Transverse colon (tissue), 4 donors: ENCODE measurements at places on chromosomes 4 and X. TPM values are rescaled to one million over a fixed set of nuclear protein-coding genes. Genes with fewer than 3 reads are reported as not detected.
A peak's percentile ranks its signal among the peaks of the same experiment; 100 is the strongest.

DNA sequence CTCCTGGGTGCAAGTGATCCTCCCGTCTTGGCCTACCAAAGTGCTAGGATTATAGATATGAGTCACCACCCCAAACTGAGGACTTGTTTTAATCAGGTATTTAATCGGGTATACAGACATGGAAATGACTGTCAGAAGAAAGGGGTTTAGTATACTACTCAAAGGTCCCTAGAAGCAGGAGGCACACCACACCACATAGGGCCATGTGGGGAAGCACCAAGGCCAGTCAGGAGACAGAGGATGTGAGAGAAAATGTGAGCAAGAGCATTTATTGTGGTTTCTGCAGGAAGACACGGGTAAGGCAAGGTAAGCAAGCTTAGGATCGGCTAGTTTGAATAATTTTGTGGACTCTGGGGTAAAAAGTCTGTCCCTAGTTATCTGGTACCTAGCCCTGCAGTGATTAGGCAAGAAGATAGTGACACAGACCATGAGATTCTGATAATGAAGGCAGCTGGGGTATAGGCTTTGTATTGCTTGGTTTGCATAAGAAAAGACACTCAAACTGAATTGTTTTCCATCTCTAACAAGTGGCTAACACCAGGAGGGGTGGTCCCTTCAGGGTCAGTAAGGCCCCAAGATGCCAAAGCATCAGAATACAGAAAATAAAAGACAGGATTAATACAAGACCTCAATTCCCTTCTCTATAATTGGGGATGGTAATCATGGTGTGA, 408.8 kb upstream of the F9 start:
- H3K4me1 ChIP-seq: no peaks in the 10 kb centered on the region
- H3K27ac ChIP-seq: no peak overlapping the region
- H3K27me3 ChIP-seq: no peaks in the 10 kb centered on the region
- no peaks in the 10 kb centered on the region for H3K36me3 ChIP-seq

SUPT20HL1 gene
- 0.14 TPM for total RNA-seq

DNA sequence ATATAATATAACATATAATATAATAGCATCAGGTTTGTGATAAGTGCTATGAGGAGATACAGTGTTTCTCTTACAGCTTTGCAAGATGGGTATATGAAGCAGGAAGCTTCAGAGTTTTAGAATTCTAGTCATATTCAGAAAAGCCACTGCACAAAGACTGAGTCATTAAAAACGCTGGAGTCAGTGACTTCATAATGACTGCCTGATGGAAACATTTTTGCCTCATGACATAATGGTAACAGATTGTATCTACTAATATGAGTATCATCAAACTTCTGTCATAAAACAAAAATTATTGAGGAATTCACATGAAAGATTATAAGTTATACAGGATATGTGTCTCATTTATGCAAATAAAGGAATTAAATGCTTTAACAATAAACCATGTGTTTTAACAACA, 46.8 kb downstream of the EPHA5 start:
- H3K27me3 ChIP-seq: no peaks in the 10 kb centered on the region
- no peaks in the 10 kb centered on the region for H3K36me3 ChIP-seq
- no peak overlapping the region for H3K27ac ChIP-seq
- H3K4me1 ChIP-seq: no peaks in the 10 kb centered on the region
- no peak overlapping the region for H3K4me3 ChIP-seq
- no peak for DNase-seq

- H3K27ac ChIP-seq: no peak overlapping the region
- H3K4me1 ChIP-seq: no peaks in the 10 kb centered on the region
- DNase-seq: no peak
- H3K4me3 ChIP-seq: no peak overlapping the region
Measured at GRCh38 chrX:40260146-40260747, 162.5 kb upstream of the BCOR start.

POLN gene
- total RNA-seq: 0.95 TPM

GLRA3 gene
- not detected for total RNA-seq

- H3K27ac ChIP-seq: no peak overlapping the region
- no peaks in the 10 kb centered on the region for H3K27me3 ChIP-seq
- no peaks in the 10 kb centered on the region for H3K36me3 ChIP-seq
- H3K4me3 ChIP-seq: no peak overlapping the region
- peaks cover 2% of the 10 kb centered on the region for H3K4me1 ChIP-seq
Measured at GRCh38 chr4:147340111-147340510, 140.8 kb upstream of the EDNRA start.

GRCh38 chr4:97911236-97911906, 231.9 kb downstream of the STPG2 start:
- no peak for DNase-seq
- H3K27me3 ChIP-seq: no peaks in the 10 kb centered on the region
- H3K4me1 ChIP-seq: no peaks in the 10 kb centered on the region
- H3K27ac ChIP-seq: no peak overlapping the region
- no peaks in the 10 kb centered on the region for H3K36me3 ChIP-seq

DNA sequence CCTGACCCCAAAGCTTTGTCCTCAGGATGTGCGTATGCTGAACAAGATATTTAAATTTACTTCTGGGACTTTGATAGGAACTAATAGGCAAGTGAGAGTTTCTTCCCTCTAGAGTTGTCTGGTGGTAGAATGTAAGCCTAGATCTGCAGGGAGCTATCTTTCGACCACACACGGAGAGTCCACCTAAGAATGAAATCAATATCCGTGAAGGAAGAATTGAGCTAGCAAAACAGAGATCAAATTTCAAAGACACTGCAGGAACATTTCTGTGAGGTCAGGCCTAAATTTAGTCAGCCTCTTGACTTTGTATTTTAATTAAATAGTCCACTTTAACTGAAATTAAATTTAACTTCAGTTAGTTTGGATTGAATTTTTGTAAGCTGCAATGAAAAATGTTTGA, 871.3 kb downstream of the RAB28 start:
- H3K4me1 ChIP-seq: no peaks in the 10 kb centered on the region
- H3K4me3 ChIP-seq: no peak overlapping the region
- no peak overlapping the region for H3K27ac ChIP-seq
- DNase-seq: no peak

DNA sequence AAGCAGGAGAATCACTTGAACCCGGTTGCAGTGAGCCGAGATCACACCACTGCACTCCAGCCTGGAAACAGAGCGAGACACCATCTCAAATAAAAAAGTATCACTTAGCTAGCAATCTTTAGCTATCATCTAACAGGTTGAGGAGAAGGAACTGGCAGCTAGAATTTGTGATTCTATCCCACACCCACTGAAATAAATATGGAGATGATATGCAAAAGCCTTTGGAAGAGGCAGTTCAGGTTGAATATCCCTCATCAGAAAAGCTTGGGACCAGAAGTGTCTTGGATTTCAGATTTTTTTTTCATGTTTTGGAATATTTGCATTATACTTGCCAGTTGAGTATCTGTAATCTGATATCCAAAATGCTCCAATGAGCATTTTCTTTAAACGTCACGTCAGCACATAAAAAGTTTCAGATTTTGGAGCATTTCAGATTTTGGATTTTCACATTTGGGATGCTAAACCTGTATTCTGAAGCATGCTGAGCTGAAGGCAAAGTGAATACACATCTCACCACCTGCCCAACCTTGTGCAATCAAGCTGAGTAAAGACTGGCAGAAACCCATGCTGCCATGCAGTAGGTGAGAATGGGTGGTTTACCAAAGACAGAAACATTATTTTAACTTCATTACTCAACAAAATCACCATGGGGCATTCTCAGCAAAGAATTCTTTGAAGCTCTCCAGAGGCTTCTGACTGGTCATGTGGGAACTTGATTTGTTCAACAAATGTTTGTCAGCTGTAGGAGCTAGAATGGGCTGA, 159.3 kb downstream of the SH3KBP1 start:
- no peak overlapping the region for H3K27ac ChIP-seq
- H3K27me3 ChIP-seq: no peaks in the 10 kb centered on the region
- H3K36me3 ChIP-seq: no peaks in the 10 kb centered on the region
- no peak overlapping the region for H3K4me3 ChIP-seq
- DNase-seq: no peak

TRIML2 gene
- not detected for total RNA-seq

MCTS1 gene
- 3.4 TPM for total RNA-seq

GRCh38 chr4:67680581-67681222, 20.3 kb downstream of the UBA6 start:
- no peak overlapping the region for H3K27ac ChIP-seq
- no peaks in the 10 kb centered on the region for H3K27me3 ChIP-seq
- peaks cover 34% of the 10 kb centered on the region for H3K36me3 ChIP-seq

GRCh38 chr4:24210332-24210902, 320.6 kb upstream of the PPARGC1A start:
- H3K4me3 ChIP-seq: no peak overlapping the region

MSANTD1 gene
- total RNA-seq: 0.80 TPM

DNA sequence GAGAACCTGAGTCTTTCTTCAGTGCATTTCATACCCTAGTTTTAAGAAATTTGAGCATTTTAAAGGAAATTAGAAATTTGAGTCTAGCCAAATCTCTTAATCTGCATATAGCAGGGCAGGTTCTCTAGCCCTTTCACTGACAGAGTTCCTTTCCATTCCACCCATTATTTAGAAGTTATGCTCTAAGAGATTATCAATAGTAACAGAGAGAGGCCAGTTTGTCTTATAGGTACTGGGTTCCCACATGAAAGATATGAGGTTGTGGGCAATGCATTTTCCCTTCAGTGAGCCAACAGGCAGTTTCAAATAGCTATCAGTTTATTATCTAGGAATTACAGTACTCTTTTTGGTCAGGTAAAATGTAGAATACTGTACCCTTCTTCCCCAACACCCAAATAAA, 7.3 kb upstream of the GALNT7 start:
- no peak for DNase-seq
- H3K27ac ChIP-seq: no peak overlapping the region
- H3K4me3 ChIP-seq: no peak overlapping the region
- H3K27me3 ChIP-seq: no peaks in the 10 kb centered on the region
- no peaks in the 10 kb centered on the region for H3K4me1 ChIP-seq
- H3K36me3 ChIP-seq: no peaks in the 10 kb centered on the region

GRCh38 chrX:74179071-74179470, 124.9 kb upstream of the ZCCHC13 start:
- peak overlapping the region; percentile 24 for H3K27ac ChIP-seq
- H3K36me3 ChIP-seq: no peaks in the 10 kb centered on the region
- no peak overlapping the region for H3K4me3 ChIP-seq

DNA sequence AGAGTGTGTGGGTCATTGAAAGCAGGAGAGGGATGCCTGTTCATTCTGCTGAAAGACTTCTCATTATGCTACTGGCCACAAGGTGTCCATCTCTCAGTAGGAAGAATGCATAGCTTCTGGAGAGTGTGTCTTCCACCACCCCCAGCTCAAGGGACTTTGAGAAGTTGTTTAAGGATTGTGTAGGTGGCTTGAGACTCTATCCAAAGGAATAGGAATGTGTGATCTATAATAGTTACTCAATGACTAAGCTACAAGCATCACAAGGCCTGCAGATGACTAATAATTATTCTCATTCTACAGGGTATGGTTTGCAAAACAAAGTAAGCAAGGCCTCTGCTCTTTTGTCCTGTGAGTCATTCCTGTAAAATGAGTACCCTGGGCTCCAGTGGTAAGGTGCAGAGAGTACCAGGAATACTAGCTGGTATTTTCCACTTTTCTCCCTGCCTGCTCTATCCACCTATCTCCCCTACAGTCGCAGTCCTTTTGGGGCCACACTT, 279.8 kb upstream of the BOD1L1 start:
- H3K4me3 ChIP-seq: no peak overlapping the region
- no peak overlapping the region for H3K27ac ChIP-seq
- no peaks in the 10 kb centered on the region for H3K27me3 ChIP-seq

DNA sequence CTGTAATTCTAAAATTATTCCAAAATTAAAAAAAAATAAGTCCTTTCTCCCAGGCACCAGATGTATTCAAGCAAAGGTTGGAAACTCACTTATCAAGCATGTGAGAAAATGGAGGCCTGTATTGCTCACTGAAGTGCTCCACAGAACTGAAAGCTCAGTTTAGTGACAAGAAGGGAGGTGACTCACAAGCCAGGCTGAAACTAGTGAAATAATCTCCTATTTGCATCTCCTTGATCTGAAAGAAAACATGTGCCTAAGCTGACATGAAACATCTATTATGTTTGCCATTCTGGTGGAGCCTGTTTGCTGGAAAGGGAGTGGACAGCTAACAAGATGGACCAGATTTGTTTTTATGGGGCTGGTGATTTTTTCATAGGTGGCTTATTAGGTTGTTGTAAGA, 54.0 kb upstream of the AMELX start:
- no peak overlapping the region for H3K27ac ChIP-seq
- H3K36me3 ChIP-seq: no peaks in the 10 kb centered on the region
- no peak overlapping the region for H3K4me3 ChIP-seq

NSUN7 gene
- 11.0 TPM for total RNA-seq

DNA sequence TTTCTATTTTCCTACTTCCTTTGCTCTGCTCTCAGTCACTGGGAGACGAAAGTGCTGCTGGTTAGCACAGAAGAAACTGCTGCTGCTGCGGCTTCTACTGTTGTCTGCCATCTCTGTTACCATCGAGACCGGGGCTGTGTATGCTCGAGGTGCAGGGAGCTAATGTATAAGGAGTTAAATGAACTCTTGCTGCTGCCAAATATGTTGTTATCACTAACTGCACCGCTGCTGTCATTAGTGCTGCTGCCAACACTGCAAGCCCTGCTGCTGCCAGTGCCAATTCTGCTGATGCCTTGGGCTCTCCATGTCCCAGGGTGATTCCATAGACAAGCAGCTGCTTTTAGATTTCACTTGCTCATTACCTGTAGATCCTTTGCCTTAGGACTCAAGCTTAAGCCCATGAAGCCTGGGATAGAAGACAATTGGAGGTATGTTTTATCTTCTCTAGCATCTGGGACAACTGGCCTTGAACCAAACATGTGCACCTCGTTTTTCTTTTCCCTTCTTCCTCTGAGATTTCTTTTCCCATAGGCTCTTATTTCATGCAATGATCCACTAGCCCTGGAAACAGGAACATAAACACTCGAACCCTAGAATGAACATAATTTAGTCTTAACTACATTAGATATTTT, 107.8 kb downstream of the CCSER1 start:
- no peak overlapping the region for H3K27ac ChIP-seq
- no peaks in the 10 kb centered on the region for H3K27me3 ChIP-seq
- H3K4me3 ChIP-seq: no peak overlapping the region
- H3K36me3 ChIP-seq: no peaks in the 10 kb centered on the region
- DNase-seq: no peak
- H3K4me1 ChIP-seq: no peaks in the 10 kb centered on the region

PAGE4 gene
- total RNA-seq: not detected

GAK gene
- total RNA-seq: 265 TPM

C4orf54 gene
- not detected for total RNA-seq

GRCh38 chr4:100511896-100512295, 5.9 kb downstream of the EMCN start:
- H3K27me3 ChIP-seq: no peaks in the 10 kb centered on the region
- no peak for DNase-seq
- no peak overlapping the region for H3K27ac ChIP-seq
- H3K36me3 ChIP-seq: no peaks in the 10 kb centered on the region
